Activated naive CD8-positive, alpha-beta T cell treated with anti-CD3 and anti-CD28 coated beads, Interleukin-2, amount 10 ng/mL, durations not matched to agents 7 days and 5 days (primary cell): ENCODE measurements at places on chromosomes 12 and 14. TPM values are rescaled to one million over a fixed set of nuclear protein-coding genes. Genes with fewer than 3 reads are reported as not detected.

DNA sequence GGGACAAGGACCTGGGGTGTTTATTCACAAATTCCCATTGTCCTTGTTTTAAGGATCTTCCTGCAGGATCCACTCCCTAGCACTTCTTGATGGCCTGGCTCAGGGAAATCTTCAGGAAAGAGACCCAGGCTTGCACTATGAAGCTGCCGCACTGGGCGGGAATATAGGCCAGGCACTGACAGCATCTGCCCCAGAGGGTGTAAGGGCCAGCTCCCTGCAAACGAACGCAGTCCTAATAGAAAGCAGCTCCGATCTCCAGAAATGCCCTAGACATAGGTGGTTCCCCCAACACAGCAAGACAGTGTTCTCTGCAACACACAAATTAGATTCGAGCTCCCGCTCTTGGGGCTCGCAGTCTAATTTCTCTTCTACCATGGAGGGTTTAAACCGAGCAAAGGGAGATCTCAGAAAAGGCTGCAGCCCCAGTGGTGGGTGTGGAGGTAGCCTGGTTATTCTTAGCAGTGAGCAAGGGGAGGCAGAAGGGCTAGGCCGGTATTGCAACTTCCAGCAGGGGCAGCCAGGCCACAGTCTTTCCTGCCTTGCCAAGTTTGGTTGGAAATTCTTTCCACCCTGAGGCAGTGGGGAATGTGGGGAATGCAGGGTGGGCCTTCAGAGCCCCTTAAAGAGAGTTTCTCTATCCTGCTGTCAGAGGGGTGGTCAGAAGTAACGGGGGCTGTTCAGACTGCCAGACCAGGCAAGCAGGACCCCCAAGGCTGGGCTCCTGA lies 16.1 kb upstream of the WSCD2 start:
- H3K4me1 ChIP-seq: no peaks in the 10 kb centered on the region
- peaks cover 8% of the 10 kb centered on the region for H3K27me3 ChIP-seq
- H3K27ac ChIP-seq: no peak overlapping the region
- no peak overlapping the region for H3K4me3 ChIP-seq
- no peaks in the 10 kb centered on the region for H3K36me3 ChIP-seq

GRCh38 chr12:49051373-49051764 lies 9.2 kb downstream of the KMT2D start:
- H3K4me3 ChIP-seq: no peak overlapping the region
- DNase-seq: no peak
- H3K27me3 ChIP-seq: no peaks in the 10 kb centered on the region
- peaks cover 42% of the 10 kb centered on the region for H3K36me3 ChIP-seq
- H3K4me1 ChIP-seq: peaks cover 18% of the 10 kb centered on the region

GRCh38 chr12:62248873-62249272 lies 11.3 kb upstream of the USP15 start:
- H3K4me3 ChIP-seq: no peak overlapping the region
- no peak overlapping the region for H3K27ac ChIP-seq
- H3K4me1 ChIP-seq: peaks cover 21% of the 10 kb centered on the region
- H3K36me3 ChIP-seq: peaks cover 30% of the 10 kb centered on the region
- DNase-seq: no peak

DNA sequence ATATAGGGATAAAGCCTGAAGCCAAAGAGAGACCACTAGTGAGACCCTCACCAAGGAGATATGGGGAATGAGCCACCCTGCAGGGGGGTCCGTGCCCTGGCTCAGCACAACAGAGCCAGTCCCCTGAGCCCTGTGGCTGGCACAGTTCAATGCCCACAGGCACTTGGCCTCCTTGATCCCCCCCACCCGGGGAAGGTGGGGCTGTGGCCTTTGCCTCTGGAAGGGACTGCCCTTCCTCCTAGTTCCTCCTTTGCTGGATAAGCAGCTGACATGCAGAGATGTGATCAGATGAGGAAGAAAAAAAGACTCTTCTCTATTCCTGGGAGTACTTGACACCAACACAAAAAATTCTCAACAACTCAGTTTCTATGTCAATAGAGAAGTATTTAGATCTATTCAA lies 19.9 kb downstream of the TTC7B start:
- no peaks in the 10 kb centered on the region for H3K27me3 ChIP-seq
- no peak for DNase-seq
- H3K4me1 ChIP-seq: peaks cover 4% of the 10 kb centered on the region
- no peak overlapping the region for H3K27ac ChIP-seq
- no peak overlapping the region for H3K4me3 ChIP-seq

Gene RFX4
- not detected for total RNA-seq

Gene PLEK2
- 0.97 TPM for total RNA-seq
